ENCODE measurements at places on chromosomes 13 and 19.

- DNase-seq, result no peak
Measured at GRCh38 chr13:34546344-34547250, 395.5 kb upstream of the NBEA start.

DNA sequence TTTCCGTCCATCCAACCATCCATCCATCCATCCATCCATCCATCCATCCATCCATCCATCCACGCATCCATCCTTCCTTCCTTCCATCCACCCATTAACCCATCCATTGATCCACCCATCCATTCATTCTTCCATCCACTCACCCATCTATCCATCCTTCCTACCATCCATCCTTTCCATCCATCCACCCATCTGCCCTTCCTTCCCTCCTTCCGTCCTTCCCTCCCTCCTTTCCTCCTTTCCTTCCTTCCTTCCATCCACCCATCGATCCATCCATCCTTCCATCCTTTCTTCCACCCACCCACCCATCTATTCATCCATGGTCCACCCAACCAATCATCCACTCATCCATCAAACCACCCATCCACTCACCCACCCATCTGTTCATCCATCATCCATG, 70.1 kb downstream of the MLLT1 start:
- DNase-seq, result no peak

DNA sequence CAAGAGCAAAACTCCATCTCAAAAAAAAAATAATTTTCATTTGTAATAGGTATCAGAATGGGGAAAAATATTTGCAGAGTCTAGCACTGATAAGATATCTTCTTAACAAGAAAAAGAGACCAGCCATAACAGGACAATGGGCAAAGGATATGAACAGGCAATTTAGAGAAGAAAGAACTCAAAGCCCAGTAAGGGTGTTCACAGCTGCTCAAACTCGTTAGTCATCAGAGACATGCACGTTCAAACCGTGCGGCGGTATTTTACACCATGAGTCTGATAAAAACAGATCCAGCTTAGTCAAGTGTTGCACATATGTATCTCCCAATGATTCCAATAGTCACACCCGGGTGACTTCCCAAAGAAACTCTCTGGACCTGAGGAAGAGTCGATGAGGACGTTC, 13.7 kb upstream of the NCCRP1 start:
- no peak for DNase-seq

- peak; percentile 76 for DNase-seq
Measured at GRCh38 chr13:111281751-111282311, 38.6 kb upstream of the TEX29 start.

- no peak for DNase-seq
Measured at GRCh38 chr19:6057651-6058517, 52.4 kb downstream of the RFX2 start.

DNA sequence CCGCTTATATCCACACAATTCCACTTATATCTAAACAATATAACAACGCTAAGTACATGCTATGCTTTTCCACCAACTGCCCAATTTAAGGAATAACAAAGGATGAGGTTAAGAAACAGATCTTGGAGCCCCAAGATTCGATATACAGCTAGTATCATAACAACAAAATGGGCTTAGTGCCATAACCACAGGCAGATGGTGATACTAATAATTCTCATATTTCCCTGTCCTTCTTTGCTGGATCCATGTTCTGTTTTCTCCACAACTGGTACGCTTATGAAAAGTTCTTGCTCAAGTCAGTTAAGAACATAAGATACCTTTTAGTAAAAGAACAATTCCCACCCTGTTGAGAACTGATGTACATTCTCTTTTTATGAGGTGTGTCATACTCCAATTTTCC, 33.9 kb downstream of the CAB39L start:
- no peak for DNase-seq

GRCh38 chr13:92316030-92316429, 910.6 kb upstream of the GPC6 start:
- no peak for DNase-seq

- DNase-seq, result no peak
Measured at GRCh38 chr13:43965459-43965845, 85.7 kb downstream of the LACC1 start.

DNA sequence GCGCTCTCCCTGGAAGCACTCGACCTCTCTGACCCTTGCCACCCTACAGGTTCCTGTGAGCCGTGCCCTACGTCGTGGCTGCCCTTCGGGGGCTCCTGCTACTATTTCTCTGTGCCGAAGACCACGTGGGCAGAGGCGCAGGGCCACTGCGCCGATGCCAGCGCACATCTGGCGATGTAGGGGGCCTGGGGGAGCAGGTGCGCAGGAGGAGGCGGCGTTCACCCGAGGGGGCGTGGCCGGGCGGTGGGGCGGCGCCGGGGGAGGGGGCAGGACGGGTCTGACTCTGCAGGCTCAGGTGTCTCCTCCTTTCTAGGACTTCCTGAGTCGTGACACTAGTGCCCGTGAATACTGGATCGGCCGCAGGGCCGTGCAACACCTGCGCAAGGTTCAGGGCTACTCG, 26.4 kb downstream of the CLEC4M start:
- DNase-seq, result no peak

DNA sequence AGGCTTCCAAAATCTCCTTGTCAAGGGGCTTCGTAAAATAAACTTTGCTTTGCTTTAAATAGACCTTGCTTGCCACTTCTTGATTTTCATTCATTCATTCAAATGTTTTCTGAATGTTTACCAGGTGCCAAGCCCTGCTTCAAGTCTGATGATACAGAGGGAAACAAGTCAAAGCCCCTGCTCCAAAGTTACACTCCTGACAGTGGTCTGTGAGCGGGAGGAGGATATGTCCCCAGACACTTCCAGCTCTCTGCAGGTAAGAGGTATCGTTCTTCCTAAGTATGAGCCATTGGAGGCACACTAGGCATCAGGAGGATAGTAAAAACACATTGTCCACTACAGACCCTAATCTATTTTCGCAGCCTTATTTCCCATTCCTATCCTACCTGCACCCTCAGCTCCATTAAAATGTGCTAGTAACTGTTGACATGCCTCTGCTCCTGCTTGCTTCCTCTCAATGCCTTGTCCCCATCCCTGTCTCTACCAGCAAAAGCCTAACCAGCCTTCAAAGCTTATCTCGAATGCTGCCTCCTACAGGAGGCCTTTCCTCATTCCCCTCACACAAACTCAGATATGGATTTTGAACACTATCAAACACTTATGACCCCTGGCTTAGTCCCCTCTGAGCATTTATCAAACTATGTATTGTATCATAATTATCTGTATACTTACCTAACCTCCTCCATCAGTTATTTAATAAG, 6.2 kb upstream of the WBP4 start:
- DNase-seq, result no peak

- peak; percentile 59 for DNase-seq
Measured at GRCh38 chr19:11693505-11694499, 44.9 kb downstream of the ZNF823 start.

- peak; percentile 89 for DNase-seq
Measured at GRCh38 chr19:5308451-5309437, 31.9 kb downstream of the PTPRS start.

DNA sequence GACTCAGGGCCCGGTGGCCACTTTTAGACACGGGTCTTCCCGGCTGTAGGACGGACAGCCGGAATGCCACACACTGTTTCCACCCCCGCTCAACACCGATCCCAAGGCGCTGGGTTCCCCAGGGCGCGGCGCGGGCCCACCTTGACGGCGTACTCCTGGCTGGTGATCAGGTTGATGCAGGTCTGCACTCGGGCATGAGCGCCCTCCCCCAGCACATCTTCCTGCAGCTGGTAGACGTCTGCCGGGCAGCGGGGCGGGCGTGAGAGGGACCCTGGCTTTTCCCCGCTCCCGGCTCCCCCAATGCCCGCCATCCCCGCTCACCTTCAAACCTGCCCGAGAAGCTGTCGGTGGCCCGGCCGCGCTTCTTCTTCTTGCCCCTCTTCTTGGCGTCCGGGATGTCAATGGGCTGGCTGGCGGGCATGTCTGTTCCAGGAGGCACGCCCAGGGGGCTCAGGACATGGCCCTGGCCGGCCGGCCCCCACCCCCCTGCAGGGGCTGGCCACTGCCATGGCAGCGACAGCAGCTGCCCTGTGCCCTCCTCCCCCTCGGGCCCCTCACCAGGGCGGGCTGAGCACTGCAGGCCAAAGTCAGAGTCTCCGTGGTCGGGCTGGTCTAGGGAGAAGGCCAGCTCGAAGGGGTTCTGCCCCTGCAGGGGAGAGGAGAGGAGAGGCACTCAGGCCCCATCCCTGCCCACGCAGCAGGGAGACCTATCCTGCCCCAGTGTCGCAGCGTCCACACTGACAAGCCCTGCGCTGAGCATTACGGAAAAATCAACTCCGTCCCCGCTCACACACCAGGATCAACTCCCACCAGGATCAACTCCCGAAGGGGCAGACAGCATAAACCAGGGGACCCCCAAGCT, 4.8 kb downstream of the MKNK2 start:
- DNase-seq, result no peak

GRCh38 chr19:42366673-42367072, 23.4 kb downstream of the CNFN start:
- no peak for DNase-seq

DNA sequence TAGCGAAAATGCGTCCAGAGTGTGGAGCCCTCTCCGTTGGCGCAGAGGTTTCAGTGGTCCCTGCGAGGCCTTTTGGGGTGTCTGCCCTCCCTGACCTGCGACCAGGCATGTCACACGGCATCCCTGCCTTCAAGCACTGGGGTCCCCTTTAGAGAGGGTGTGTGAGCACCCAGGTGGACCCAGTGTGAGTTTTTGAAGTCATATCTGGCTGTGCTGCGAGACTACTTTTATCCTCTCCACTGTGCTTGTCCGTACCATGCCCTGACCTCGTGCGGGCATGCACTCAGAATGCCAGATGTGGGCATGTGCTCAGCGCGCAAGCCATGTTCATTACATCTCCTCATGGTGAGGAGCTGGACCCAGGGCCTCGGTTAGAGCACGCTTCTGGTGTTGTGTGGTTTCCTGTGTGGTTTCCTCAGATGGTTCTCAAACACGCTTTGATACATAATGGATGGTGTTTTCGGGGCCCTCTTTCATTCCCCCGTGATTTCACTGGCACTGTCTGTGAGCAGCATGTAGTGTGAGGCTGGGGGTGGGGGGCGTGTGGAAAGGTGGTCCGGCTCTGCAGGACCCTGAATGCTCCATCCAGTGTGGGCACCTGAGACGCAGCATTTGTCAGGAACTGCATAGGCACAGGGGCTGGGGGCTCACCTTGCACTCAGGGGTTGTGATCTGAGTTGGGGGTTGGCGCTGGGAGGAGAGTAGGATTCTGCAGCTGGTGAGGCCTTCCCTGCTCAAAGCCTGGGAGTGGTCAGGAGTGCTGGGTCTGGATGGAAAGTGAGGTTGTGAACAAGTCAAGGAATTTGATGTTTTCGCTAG, 2.3 kb downstream of the TFDP1 start:
- DNase-seq, result no peak

- peak; percentile 56 for DNase-seq
Measured at GRCh38 chr13:89925107-89925506, 1422.4 kb upstream of the MIR17HG start.

DNA sequence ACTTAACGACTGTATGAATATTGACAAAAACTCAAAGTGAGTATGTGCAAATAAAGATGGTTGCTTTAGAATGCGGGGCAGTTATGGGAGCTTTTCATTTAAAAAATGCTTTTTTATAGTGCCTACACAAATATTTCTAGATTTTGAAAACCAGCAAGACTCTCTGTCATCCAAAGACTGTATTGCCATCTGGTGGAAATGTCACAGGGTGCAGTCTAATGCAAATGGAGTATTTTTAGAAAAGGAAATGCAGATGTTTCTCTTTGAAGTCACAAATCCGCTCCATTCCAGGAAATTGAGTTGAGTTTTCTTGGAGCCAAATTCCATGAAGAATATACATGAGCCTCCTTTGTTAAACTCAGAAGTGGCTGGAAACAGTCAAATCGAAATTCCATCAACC, 2.3 kb upstream of the C1QTNF9B start:
- peak; percentile 61 for DNase-seq

DNA sequence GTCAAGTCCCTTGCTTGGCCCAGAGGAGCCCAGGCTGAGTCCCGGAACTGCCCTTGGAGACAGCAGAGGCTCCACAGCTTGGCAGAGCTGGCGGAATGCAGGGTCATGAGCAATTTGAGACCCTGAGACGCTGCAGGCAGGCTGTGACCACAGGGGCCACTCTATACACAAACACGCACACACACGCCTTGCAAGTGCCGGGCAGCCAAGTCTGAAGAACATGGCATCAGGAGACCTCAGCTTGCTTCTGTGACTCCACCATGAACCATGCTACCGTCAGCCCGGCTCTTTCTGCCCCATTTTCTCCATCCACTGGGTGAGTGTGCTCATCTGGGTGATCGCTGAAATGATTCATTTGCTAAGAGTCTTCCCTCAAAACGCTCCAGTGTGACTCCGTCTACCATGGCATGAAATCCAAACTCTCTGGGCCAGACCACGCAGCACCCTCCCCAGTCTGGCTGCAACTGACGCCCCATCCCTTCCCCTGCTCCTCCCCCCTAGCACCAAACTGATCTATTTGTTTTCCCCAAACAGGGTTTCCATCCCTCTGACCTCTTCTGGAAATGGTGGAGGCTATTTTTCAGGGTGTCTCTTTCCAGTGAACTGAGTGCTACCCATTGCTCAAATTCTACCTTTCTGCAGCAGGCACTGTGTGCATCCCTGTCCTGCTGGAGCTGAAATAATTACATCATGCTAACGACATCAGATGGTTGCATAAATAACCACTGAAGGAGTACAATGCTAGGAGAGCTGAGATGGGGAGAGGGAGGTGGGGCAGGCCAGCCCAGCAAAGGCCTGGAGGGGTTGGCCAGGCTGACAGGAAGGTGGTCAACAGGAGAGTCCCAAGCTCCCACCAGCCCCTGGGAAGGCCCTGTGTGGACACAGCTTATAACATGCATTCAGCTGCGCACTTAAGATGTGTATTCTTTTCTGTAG, 3.1 kb downstream of the CARS2 start:
- peak; percentile 14 for DNase-seq

GRCh38 chr19:54905421-54905802, 536 bp upstream of the NCR1 start:
- DNase-seq, result no peak

GRCh38 chr13:69720278-69720983, 387.2 kb upstream of the ATXN8OS start:
- DNase-seq, result no peak

DNA sequence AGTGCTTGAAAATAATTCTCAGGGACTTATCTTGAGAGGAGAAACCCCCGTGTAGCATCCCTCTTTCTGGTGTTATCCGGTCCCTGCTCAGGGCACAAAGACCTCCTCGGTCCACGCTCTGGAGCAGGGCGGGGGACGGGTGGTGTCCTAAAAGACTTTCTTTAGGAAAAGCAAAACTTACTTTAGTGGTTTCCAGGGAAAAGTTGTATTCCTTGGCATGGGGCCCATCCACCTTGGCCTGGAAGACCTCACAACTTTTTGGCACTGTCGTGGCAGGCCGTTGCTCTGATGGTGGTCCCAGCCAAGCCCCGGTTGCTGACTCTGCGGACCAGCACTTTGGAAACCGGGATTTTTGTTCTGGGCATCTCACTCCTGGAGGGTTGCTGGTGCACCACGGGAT, 2.7 kb downstream of the AMER2 start:
- DNase-seq, result no peak

- DNase-seq, result peak; percentile 71
Measured at GRCh38 chr19:8050274-8051096, 2.1 kb upstream of the CCL25 start.

- no peak for DNase-seq
Measured at GRCh38 chr19:44590245-44591059, 22.9 kb upstream of the IGSF23 start.

- no peak for DNase-seq
Measured at GRCh38 chr13:35886332-35887114, 244.7 kb downstream of the DCLK1 start.

- DNase-seq, result no peak
Measured at GRCh38 chr19:31167690-31168089, 181.5 kb downstream of the TSHZ3 start.

- no peak for DNase-seq
Measured at GRCh38 chr13:23480324-23480723, 46.8 kb upstream of the SACS start.
